Stimulated activated CD8-positive, alpha-beta memory T cell treated with anti-CD3 and anti-CD28 coated beads, Interleukin-7, amount 100 ng/mL, for 4 hours (primary cell): ENCODE measurements at places on chromosomes 1 and 21.

DNA sequence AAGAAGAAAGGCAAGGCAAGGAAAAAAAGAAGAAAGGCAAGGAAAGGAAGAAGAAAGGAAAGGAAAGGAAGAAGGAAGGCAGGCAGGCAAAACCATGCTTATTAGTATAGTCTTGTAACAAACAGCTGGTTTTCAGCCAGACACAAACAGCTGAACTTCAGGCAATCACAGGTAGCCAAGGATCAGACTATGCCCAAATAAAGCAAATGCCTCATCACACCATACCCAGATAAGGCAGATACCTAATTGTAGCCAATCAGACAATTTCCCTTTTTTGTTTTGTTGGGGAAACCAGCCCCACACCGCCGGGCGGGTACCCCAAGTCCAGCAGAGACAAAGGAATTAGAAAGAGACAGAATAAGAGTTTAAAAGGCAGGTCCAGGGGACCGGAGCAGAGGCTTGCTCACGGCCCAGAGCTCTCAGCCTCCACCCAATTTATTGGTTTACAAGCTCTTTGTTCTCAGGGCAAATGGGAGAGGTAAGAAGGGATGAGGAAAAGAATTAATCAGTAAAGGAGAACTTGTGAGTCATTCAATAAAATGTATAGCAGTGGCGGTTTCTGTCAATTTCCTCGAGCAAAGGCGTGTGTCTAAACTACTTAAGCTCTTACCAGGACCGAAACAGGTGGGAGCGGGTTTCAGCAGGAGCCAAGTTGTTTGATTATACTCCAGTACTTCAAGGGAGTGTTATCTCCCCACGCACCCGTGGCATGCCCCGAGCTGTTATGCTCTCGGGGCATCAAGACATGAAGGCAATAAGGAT is 886.8 kb downstream of the KCNT2 start:
- DNase-seq, result no peak

- DNase-seq, result no peak
Measured at GRCh38 chr1:119091618-119092017, 48.8 kb downstream of the WARS2 start.

- DNase-seq, result no peak
Measured at GRCh38 chr21:18403735-18404450, at the start of gene TMPRSS15. TMPRSS15 (minus strand) TSS chr21:18403785; CDS start chr21:18403622, 163 bp downstream.

DNA sequence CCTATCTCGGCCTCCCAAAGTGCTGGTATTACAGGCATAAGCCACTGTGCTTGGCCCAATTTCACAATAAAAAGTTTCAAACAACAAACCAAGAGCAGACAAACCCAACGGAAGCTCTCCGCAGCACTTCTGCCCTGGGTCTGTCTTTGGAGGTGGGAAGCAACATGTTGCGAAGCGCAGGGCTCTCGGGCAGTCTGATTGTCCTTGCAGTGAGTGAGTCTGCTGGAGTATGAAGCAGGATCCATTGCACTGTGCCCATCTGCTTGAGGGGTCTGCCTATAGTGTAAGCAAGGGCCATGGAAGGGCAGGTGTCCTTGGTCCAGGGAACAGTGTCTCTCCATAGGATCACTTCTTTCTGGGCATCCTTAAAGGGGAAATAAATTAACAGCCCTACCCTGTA is 14.6 kb upstream of the PARP1 start:
- DNase-seq, result no peak

GRCh38 chr1:201565024-201565730 is 26.2 kb downstream of the NAV1 start:
- no peak for DNase-seq

- no peak for DNase-seq
Measured at GRCh38 chr21:41713495-41714281, 53.2 kb downstream of the RIPK4 start.

DNA sequence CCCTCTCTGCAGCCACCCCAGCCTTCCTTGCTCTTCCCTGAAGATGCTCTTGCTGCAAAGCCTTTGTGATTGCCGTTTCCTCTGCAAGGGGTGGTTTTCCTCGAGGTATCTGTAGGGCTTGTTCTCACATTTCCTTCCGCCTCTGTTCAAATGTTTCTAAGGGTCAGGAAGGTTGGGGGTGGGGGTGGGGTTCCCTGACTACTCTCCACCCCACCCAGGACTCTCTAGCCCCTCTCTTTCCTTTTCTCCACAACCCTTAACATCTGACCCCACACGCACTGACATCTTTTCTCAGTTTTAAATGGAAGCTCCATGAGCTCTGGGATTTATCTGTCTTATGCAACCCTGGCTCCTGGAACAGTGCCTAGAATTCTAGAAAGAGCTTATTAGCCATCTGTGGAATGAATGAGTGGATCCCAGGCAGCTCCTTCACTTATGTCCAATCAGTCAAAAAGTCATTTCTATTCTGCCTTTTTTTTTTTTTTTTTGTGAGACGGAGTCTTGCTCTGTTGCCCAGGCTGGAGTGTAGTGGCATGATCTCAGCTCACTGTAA is 27.3 kb upstream of the ZNF362 start:
- no peak for DNase-seq
